ENCODE measurements at places on chromosomes 5 and 9.
A peak's percentile ranks its signal among the peaks of the same experiment; 100 is the strongest.

GRCh38 chr5:147287110-147287509 is 52.3 kb downstream of the STK32A start:
- DNase-seq: no peak

- no peak for DNase-seq
These were observed 191.3 kb upstream of the RAI14 start for GRCh38 chr5:34464829-34465228.

GRCh38 chr9:89185980-89186379 is 7.4 kb upstream of the SHC3 start:
- DNase-seq: peak; percentile 64

- DNase-seq: no peak
These were observed 133.8 kb downstream of the PAX5 start for GRCh38 chr9:36900136-36900855.

GRCh38 chr5:173864126-173865050 is 23.8 kb upstream of the CPEB4 start:
- no peak for DNase-seq

DNA sequence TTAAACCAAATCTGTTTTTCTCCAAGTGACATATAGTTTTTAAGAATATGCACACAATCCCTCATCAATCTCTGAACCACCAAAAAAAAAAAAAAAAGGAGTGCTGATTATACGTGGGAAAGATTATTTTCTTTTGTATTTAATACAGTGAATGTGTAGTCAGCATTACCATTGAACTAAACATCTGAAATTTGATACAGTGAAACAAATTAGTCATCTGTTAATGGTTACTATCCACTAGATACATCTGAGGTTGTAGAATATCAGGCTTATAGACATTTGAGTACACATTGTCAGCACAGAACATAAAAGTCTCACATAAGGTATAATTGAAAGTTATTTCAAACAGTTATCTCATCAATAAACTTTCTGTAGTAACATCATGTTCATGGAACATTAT is 87.0 kb downstream of the SLF1 start:
- DNase-seq: no peak

GRCh38 chr5:80409367-80409966 is 1.6 kb downstream of the ZFYVE16 start:
- peak; percentile 45 for DNase-seq

- DNase-seq: no peak
These were observed 39.3 kb upstream of the IFNE start for GRCh38 chr9:21521448-21521847.

- DNase-seq: no peak
These were observed 56.4 kb upstream of the MYO10 start for GRCh38 chr5:16992444-16992843.

- DNase-seq: no peak
These were observed 25.1 kb downstream of the EHMT1 start for GRCh38 chr9:137643921-137644320.

GRCh38 chr5:134511796-134512660 is 13.4 kb upstream of the JADE2 start:
- no peak for DNase-seq

GRCh38 chr5:97297063-97297703 is 114.1 kb upstream of the RIOK2 start:
- peak; percentile 33 for DNase-seq

DNA sequence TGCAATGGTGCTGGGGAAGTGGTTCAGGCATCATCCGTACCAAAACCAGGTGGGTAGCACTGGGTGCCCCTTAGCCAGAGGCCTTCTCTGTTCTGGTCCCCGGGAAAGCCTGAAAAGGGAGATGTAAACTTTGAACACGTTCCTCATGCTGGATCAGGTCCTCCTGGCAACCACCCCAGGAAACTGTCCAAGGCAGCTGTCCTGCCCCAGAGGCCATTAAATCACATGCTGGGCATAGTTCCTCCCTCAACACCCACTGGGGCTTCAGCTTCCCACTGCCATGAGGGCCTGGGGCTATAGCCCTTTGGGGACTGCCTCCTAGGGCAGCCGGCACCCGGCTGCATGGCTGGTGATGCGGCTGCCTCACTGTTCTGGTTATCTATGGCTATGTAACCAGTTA is 228.9 kb upstream of the MVB12B start:
- DNase-seq: no peak

- no peak for DNase-seq
These were observed 62.4 kb downstream of the DMRT1 start for GRCh38 chr9:903886-904285.

- no peak for DNase-seq
These were observed 94.2 kb upstream of the VCAN start for GRCh38 chr5:83377131-83377865.

- no peak for DNase-seq
These were observed 78.9 kb downstream of the FAM170A start for GRCh38 chr5:119708076-119708790.

- DNase-seq: no peak
These were observed 6.5 kb downstream of the TRAF1 start for GRCh38 chr9:120919843-120920805.

GRCh38 chr5:18699681-18700080 is 1065.4 kb downstream of the TAF11L14 start:
- no peak for DNase-seq

GRCh38 chr5:4674166-4674565 is 466.0 kb upstream of the ADAMTS16 start:
- no peak for DNase-seq

- no peak for DNase-seq
These were observed 63.7 kb downstream of the TJP2 start for GRCh38 chr9:69237702-69238295.

All from left kidney (tissue), 8 donors.